ENCODE measurements at places on chromosomes 12 and 14.

DNA sequence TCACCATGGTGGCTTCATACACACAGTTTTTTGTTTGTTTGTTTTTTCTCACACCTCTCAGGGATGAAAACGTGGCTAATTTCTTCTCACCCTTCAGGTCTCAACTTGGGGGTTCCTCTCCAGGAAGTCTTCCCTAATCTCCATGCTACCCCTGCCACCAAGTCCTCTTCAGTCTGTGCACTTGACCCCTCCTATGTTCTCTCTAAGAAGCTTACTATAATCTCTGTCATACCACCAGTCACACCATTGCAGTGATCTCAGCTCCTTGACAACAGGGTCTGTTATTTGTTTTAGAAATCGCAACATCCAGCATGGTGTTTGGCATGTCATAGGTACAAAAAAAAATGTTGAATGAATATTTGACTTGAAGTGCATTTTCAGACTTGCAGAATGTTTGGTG lies 83.4 kb downstream of the PRORP start:
- DNase-seq, result no peak

DNA sequence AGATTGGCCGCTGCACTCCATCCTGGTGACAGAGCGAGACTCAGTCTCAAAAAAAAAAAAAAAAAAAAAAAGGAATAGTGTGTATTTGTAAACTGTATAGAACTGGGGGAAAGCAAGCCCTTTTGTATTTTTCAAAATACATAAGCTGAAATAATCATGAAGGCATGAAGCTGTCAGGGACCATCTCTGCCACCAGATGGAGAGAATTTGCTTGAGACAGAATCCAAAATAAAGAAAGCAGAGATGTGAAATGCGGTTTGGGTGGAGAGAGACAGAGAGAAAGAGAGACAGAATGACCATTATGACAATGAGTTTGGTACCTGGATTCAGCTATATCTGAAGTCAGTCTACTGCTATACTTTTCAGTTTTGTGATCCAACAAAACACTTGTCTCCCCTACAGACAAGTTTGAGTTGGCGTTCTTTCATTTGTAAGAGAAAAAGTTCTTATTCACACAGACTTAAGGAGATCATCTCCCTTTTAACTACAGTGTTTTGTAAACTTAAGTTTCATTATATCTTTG lies 155.7 kb upstream of the LRIG3 start:
- DNase-seq, result no peak

GRCh38 chr12:57612711-57613426 lies 1.6 kb downstream of the ARHGEF25 start:
- no peak for DNase-seq

- no peak for DNase-seq
Observed at GRCh38 chr14:74613211-74613914, 1.3 kb upstream of the LTBP2 start.

DNA sequence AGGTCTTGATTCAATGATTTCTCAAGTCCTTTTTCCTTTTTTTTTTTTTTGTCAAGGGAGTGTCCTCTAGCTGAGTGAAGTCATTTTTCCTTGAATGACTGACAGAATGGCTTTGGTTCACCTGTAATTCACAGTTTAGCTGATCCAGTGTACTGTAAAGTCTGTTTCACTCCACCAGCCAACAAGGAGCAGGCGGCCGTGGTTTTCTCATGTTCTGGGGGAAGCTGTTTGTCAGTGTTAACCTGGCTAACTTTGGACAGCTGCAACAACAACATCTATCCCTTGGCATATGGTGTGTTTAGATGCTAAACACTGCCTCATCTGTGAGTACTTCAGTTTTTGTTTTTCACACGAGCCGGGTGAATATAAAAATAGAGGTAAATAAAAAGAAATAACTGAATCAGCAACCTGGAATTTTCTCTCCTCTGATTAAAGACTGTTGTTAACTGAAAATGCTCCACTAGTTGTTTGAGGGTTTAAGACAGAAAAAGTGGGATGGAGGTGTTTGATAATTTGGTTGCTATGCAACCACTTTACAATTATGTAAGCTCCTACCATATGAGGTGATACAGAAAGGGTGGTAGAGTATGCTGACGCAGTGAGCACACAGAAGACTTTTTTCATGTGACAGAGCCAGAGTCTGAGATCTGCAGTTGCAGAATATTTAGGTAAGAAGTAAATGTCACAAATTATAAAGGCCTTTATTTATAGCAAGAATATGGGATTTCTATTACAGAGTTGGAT lies 50.3 kb upstream of the SLC2A13 start:
- no peak for DNase-seq

DNA sequence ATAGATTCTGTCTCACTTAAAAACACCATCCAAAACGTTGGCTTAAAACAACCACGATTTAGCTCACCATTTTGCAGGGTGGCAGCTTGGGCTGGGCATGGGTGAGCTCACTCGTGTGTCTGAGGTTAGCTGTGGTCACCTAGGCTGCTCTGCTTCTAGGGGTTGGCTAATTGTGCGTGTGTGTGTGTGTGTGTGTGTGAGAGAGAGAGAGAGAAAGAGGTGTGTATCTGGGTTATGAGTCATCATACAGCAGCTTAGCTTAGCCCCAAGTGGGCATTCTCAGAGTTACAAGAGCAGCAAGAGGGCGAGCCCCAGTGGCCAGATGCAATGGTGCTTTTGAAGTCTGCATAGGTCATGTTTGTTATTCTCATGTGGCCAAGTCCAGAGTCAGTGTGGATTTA lies 6.0 kb downstream of the FBXW8 start:
- no peak for DNase-seq

DNA sequence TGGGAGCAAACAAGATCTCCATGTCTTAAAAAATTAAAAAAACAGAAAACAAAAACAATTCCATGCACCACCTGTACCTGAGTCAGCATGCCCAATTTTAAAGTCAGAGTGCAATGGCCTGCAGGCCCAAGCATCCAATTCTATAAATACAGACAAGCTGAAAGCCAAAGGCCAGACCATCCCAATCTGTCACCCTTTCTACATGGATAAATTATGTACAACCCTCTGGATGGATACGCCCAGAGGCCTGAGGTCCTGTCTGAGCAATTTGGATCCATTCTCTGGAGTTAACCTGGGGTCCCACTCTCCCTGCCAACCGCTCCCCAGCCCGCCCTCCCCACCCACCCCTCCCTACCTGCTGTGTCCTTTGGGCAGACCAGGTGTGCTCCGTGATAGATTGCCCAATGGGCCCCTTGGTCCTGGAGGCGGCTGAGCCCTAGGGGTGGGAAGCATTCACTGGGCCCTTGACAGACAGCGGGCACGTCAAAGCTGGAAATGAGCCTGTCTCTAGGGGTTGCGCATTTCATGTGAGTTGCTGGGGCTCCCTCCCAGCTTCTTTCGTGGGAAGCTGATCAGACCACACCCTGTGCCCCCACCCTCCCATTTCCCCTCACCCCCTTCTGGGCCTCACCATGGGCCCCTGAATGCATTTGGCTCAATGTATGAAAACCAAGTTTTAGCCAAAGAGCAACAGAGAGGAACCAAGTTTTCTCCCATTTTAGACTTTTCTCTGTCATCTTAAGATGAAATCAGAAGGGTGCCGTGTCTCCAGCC lies 171.3 kb downstream of the BCL11B start:
- DNase-seq, result no peak

GRCh38 chr12:26767116-26767515 lies 65.9 kb downstream of the ITPR2 start:
- no peak for DNase-seq

GRCh38 chr12:12722435-12723148 lies 5.4 kb downstream of the CDKN1B start:
- no peak for DNase-seq

DNA sequence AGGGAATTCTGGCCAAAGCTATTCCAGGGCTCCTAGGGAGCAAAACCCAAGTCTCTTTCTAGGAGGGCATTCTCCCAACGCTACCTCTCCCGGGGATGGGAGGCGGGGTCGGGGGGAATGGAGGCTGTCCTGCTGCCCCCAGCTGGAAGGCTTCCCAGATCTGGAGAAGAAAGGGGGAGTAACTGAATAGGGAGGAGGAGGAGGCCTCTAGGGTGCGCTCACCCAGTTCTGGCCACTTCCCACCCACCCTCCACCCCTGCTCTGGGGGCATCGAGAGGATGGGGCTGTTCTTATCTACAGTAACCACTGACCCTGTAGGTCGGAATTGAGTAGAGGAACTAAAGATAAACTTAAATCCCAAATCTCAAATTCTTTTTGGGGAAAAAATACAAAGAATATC lies 579 bp upstream of the RNASE1 start:
- no peak for DNase-seq

DNA sequence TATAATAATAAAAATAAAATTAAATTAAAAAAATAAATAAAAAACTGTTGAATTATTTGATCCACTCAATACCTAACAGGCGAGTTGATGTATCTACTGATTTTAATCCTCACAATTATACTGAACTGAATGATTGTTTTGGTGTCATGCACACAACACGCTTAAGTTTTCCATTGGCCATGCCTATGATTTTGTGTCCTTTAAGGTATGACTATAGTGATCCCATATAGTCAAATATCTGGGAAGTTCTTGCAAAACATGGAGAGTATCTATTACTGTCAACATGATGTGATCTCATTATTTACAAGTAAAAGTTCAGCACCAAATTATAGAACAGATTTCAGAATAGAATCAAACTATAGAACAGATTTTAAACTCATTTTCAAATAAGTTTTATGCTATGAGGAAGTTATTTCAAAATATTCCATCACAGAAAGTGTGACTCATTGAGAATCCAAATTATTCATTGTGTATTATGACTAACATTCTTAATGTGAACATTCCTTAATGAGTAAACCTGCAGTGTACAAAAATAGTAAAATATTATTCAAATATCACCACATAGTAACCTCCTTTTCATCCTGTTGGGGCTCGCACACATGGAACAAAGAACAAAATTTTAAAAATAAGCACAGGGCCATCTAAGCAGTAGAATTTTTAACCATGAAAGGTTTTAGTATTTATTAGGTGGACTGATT lies 190.4 kb downstream of the SLC25A21 start:
- no peak for DNase-seq

- DNase-seq, result no peak
Observed at GRCh38 chr12:120199595-120200306, 1.2 kb downstream of the RPLP0 start.

DNA sequence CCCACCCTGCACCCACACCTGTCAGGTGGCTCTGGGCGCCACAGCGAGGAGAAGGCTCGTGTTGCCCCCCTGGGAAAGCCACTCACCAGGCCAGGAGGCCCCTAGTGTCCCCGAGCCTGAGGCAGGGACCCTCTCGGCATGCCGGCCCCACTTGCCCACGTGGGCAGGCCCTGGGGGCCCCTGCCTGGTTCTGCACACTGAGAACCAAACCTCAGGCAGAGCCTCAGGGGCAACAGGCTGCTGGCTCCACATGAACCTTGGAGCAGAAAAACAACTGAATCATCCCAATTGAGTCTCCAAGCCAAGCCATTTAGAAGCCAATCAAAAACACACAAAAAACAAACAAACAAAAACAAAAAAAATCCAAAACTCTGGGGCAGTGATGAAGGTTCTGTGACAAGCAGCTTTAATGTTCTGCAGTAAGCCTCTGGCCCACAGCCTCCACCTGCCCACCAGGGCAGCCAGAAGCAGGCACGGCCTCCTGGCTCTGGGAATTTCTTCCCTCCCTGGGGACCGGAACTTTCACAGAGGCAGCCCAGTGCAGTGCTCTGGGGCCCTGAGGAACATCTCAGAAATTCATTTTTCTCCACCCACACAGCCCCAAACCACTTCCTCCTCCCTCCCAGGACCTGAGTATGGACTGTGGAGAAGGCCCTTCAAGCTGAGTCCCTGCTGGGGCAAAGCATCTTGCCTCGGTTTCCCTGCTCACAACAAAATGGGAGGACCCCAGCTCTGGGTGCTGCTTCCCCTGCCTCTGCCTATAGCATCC lies 90.2 kb downstream of the CHGA start:
- DNase-seq, result peak; percentile 18

- DNase-seq, result no peak
Observed at GRCh38 chr14:52835122-52835903, 43.9 kb upstream of the GNPNAT1 start.

DNA sequence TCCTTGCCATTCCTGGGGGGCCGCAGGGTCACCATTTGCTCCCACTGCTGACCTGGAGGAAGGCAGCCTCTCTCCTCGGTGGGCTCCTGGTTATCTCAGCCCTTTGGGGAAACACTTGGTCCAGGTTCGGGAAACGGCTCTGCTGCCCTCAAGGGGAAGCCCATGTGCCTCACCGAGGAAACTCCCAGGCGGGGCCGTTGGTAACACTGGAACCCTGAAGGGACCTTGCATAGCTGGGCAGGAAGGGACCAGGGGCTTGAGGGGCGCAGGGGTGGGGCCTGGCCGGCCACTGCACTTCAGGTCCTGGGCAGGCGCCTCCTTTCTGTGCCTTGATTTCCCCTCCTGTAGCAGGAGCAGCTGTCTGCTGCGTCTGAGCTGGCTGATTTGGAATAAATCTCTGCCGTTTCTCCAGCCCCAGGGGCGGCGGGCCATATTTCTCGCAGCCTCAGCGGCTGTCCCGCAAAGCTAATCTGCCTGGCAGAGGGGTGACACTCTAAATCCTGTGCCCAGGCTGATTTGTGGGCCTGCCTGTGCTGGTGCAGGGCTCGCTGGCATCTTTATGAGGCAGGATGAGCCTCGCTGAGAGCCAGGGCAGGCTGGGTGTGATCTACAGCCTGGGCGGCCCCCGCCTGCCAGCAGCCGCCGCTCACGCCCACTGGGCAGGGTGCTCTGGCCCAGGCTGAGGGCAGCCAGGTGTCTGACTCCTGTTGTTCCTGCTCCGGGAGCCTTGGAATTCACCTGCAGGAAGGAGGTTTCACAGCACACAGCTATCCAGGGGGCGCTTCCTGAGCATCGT lies 49.7 kb downstream of the KIF26A start:
- DNase-seq, result no peak

GRCh38 chr12:45329238-45329637 lies 113.3 kb downstream of the ANO6 start:
- no peak for DNase-seq

GRCh38 chr14:68270342-68270741 lies 450.8 kb downstream of the RAD51B start:
- no peak for DNase-seq

GRCh38 chr12:114026805-114027204 lies 60.7 kb upstream of the RBM19 start:
- no peak for DNase-seq

DNA sequence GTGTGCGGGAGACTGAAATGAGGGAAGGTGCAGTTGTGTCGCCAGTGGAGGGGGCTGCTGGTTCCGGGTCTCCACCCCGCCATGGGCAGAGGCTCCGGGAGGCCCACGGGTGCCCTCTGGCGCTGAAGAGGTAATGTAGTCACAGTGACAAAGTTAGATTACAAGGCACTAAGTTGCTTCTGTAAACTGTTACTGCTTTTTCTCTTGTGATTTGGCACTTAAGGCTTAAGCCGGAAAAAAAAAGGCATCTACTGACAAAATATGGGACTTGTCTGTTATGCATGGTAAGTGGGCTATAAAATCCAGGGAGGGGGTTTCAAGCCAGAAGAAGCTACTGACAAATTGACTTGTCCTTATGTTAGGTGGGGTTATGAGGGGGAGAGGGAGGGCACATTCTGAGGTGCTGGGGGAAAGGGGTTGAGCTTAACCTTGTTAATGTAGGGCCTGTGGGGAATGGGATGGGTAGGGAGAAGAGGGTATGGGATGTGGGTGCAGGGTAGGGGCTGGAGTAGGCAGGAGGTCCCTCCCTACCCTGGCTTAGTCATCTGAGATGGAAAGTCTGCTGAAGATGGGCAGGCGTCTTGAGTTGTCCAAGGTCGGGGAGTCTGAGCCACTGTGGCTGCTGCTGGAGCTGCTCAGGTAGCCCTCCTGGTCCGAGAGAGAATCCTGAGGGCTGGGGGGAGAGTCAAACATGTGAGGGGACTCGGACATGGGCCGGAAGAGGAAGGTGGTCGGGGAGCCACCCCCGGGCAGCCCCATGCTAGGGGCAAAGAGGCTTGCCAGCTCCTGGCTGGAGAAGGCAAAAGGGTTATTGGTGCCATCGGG lies 3.7 kb downstream of the ZFP36L1 start:
- DNase-seq, result peak; percentile 68

- DNase-seq, result no peak
Observed at GRCh38 chr14:20970647-20970982, 15.3 kb downstream of the RNASE2 start.

Data from GDM1 (cell line).